ENCODE measurements at places on chromosomes 12 and 14.

DNA sequence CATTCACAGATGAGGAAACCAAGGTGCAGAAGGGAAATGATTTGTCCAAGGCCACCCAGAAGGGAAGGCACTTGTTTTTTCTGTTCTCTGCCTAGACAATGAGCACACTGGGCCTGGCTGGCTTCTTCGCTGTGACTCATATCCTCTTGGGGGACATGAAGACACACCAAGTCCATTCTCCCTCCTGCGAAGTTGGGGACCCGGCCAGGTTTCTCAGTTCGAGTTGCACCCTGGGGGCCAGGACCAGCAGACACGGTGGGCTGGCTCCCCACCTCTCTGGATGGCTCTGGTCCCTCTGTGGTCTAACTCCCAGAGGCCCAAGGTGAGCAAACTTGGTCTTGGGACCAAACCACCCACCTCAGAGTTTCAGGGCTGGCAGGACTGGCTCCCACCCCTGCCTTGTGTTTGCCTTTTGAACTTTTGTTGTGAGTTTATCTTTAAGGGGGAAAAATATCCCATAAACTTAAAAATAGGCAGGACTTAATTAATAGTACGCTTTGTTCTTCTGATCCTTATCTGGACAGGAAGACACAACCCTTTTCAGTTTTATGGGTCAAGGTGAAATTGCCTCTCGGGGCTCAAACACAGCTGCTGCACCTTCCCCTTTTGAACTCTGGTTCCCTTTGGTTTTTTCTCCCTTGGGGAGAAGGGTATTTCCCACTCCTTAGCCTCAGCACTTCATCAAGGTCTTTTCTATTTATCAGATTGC, 9.0 kb upstream of the MLEC start:
- no peak for DNase-seq

DNA sequence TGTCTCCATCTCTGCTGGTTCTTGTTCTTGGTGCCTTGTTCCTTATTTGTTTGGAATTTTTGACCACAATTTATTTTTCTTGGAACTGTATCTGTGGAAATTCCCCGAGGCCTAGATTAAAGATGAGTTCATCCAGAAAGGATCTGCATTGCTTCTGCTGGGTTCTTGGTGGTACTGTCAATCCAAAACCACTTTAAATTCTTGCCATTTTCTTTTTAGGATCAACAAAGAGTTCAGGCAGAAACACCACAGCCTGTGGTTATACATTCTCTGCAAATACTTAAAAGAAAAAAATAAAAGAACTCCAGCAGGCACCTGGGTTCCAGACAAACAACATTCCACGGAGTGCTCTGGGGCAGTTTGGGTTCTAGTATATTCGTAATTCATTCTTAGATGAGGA, 6.0 kb upstream of the VAMP1 start:
- DNase-seq = no peak

GRCh38 chr12:31783996-31784645, 55.3 kb upstream of the AMN1 start:
- DNase-seq = no peak

DNA sequence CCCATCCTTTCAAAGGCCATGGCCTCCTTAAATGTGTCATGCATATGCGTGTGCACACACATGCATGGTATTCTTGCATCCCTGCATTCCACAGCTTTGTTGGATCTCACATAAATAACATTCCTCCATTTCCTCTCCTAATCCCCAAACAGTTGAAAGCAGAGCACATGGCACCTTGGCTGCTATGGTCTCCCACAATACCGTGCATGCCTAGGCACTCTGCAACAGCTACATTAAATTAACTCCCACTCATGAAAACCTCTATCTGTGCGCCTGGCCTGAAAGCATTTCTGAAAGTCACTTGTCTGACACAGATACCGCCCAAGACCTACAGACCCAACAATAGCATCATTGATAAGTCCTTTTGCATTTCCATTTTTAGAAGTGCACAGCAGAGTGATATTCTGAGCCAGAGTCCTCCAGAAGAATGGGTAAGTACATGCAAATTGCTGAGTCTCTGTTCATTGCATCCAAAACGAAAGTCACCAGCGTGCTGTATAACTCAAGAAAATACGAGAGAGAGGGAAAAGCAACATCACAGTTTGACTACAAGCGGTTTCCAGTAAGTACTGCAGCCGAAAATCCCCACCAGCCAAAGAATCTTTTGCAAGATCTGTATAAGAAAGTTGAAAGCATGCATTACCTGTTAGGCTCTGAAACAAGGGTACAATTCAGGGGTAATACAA, 436 bp downstream of the ASB2 start:
- no peak for DNase-seq

GRCh38 chr12:57031138-57031725, 14.9 kb upstream of the TAC3 start:
- no peak for DNase-seq

- DNase-seq = no peak
Observed at GRCh38 chr12:31226639-31227038, 99.3 kb downstream of the SINHCAF start.

- no peak for DNase-seq
Observed at GRCh38 chr14:29197557-29197956, 431.0 kb downstream of the FOXG1 start.

- no peak for DNase-seq
Observed at GRCh38 chr14:89641495-89642175, 224.6 kb upstream of the FOXN3 start.

DNA sequence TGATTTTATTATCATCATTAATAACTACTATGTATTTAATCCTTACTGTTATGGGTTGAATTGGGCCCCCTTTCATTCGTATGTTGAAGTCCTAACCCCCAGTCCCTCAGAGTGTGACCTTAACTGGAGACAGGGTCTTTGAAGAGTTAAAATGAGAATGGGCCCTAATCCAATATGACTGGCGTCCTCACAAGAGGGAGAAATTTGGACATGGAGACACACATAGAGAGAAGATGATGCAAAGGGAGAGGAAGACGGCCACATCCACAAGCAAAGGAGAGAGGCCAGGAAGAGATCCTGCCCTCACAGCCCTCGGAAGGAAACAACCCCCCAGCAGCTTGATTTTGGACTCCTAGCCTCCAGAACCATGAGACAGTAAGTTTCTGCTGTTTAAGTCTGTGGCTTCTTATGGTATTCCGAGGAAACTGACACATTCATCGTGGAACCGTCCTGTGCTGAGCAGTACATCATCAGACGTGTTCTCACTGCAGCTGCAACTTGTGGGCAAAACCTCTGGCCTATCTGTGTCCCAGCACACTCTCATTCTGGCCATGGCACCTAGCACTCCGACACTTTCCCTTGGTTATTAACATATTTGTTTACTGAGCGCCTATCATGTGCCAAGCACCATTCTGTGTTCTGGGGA, 127.6 kb downstream of the SLC38A6 start:
- no peak for DNase-seq

Measured in muscle of arm (tissue), 14 donors.